AG08396 (cell line): ENCODE measurements at places on chromosomes 13 and 19.

- no peak for DNase-seq
Observed at GRCh38 chr13:111561091-111561781, 240.8 kb downstream of the TEX29 start.

GRCh38 chr13:113654175-113654560 lies 3.8 kb downstream of the ATP4B start:
- no peak for DNase-seq

- peak; percentile 81 for DNase-seq
Observed at GRCh38 chr19:53908106-53908934, 758 bp upstream of the CACNG7 start.

DNA sequence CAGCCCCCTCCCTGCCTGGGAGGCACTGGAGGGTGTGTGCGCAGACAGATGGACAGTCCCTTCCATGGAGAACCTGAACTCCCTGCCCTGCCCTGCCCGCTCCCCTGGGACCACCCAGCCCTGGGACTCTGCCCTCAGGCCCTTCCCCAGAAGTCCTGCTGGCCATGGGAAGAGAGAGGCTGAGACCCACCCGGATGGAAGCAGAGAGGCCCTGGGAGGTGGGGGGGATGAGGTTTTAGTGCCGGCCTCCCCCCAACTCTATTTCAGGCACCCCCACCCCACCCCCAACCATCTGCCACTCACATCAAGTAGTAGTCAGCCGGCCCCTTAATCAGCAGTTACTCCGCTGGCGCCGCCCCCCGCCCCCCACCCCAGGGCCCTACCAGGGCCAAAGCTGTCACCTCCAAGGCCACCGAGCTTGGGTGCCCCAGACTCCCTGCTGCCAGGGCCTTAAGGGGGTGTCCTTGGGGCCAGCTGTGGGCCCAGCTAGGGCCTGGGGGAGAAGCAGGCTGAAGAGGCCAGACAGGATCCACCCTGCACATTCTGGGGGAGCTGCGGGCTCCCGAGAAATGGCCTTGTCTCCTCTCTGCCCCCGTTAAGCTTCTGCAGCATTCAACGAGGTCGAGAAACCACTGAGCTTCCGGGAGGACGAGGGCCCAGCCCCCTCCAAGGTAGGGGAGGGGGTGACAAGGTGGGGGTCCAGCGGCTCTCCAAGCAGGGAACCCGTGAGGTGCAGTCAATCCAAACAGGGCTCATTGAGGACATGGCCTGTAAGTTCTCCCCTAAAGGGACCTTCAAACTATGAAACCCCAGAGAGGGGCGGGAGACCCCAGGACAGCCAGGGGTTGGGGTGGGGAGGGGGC lies 17.4 kb downstream of the NMRK2 start:
- DNase-seq, result no peak

DNA sequence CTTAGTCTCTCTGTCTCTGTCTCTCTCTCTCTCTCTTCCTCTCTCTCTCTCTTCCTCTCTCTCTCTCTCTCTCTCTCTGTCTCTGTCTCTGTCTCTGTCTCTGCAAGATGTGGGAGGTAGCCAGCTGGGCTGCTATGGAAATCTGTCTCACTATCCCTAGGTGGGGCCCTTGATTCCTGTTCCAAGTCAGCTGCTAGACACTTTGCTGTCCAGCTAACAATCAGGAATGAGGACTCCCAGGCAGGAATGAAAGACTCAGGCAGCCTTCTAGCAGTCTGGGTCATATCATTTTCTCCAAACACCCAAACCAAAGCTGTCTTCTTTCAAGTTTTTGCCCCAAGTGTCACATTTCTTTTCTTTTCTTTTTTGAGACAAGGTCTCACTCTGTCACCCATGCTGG lies 23.2 kb downstream of the CATSPERD start:
- DNase-seq, result peak; percentile 16

- peak; percentile 39 for DNase-seq
Observed at GRCh38 chr13:47117268-47117667, 220.4 kb upstream of the HTR2A start.

- peak; percentile 69 for DNase-seq
Observed at GRCh38 chr19:18044825-18045304, 36.9 kb downstream of the ARRDC2 start.

- DNase-seq, result no peak
Observed at GRCh38 chr19:24074720-24075454, 12.1 kb upstream of the ZNF254 start.

DNA sequence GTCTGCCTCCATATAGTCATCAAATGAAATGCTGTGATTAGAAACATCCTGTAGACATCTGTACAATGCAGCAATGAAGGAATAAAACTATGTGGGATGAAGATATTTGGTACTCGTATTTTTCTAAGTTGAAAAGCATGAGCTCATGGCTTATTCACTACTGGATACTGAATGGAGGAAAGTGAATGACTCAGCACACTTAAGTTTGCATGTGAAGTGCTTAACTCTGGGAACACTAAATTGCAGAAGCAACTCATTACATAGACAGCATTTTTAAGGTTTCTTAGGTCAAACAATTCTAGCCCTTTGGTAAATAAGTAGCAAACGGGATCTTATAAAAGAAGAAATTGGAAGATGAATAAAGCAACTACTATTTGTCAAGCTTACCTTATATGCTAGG lies 429.0 kb upstream of the MIR17HG start:
- DNase-seq, result no peak

GRCh38 chr19:3365836-3366752 lies at the start of gene NFIC:
Gene NFIC (plus strand): TSS chr19:3366583. CDS start chr19:3366637, 54 bp downstream.
- DNase-seq, result peak; percentile 94

DNA sequence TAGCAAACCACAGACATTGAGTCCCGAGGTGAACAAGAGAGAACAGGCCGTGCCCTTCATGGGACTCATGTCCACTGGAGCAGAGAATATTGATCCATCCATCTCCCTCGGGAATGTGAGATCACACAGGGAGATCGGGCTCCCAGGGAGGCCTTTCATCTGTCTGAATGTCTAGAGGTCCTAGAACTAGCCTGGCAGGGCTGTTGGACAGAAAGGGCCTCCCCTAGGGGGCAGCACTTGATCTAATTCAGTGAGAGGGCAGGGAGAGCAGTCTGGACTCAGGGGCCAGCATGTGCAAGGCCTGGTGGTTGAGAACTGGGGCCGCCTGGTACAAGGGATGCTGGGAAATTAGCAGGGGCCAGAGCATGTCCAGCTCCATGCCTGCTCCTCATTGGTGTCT lies 4.3 kb downstream of the RUVBL2 start:
- peak; percentile 64 for DNase-seq

- DNase-seq, result no peak
Observed at GRCh38 chr19:49861107-49861506, 6.3 kb downstream of the PNKP start.

DNA sequence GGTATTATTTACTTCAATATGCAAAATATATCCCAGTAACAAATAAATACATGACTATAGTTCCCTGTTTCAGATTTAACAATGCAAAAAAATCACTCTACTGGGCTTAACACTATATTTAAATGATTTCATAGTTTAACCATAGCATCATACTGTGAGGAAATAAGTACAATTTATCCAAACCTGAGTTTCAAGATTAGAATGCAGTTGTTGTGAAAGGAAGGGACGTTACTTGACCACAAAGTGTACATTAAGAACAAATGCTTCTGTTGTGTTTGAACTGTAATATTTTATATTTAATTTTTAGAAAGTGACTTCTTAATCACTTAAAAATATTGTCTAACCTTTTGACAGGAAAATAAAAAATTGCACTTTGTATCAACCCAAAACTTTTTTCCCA lies 1747.9 kb upstream of the SPRY2 start:
- DNase-seq, result no peak

GRCh38 chr19:501646-502045 lies 5.4 kb downstream of the MADCAM1 start:
- DNase-seq, result no peak

- DNase-seq, result no peak
Observed at GRCh38 chr13:101305981-101306411, 110.3 kb downstream of the NALCN start.

- DNase-seq, result no peak
Observed at GRCh38 chr13:91326146-91326545, 21.3 kb upstream of the MIR17HG start.

DNA sequence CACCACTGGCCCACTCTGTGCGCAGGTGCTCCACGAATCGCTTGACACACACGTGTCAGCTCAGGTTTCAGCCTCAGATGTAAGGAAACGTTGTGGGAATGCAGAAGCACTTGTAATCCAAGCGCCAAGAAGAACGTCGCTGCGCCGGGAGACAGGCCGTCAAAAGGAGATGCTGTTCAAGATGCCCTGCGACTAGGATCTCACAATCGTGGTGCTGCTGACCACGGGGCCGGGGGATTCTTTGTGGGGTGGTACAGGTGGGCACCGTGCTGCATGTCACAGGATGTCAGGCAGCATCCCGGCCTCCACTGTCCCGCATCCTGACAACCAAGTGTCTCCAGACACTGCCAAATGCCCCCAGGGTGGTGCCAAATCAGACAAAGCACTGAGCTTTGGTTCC lies 16.9 kb upstream of the SIGLEC11 start:
- DNase-seq, result no peak

GRCh38 chr19:3154957-3155736 lies 19.3 kb downstream of the GNA15 start:
- DNase-seq, result peak; percentile 87

- no peak for DNase-seq
Observed at GRCh38 chr13:49086722-49087121, 111.0 kb downstream of the FNDC3A start.

- no peak for DNase-seq
Observed at GRCh38 chr13:50845211-50845610, 1.7 kb upstream of the DLEU7 start.

- DNase-seq, result no peak
Observed at GRCh38 chr19:3478409-3479176, 1.7 kb downstream of the SMIM24 start.

DNA sequence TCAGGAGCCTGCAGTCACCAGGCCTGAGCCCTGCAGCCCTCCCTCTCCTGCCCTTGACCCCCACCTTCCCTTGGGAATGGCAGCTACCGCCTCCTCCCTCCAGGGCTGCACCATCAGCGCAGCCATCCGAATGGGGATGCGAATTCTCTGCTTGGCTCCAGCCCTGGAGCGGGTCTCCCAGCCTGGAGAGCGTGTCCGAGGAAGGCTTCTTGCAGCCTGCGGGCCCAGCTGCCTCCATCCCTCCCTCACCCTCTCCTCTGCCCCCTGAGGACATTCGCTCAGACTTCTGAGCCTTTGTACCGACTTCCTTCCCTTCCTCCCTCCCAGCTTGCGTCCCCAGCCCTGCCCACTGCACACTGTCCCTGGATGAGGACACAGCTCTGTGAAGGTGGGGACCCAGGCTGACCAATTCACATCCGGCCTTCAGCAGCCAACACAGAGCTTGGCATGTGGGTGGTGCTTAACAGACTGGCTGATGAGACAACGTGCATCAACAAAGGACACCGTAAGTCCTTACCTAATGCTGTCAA lies 6.0 kb upstream of the NKPD1 start:
- DNase-seq, result no peak

- no peak for DNase-seq
Observed at GRCh38 chr19:40640744-40641143, 39.6 kb downstream of the LTBP4 start.

GRCh38 chr13:73956795-73957408 lies 177.3 kb downstream of the KLF12 start:
- DNase-seq, result no peak

DNA sequence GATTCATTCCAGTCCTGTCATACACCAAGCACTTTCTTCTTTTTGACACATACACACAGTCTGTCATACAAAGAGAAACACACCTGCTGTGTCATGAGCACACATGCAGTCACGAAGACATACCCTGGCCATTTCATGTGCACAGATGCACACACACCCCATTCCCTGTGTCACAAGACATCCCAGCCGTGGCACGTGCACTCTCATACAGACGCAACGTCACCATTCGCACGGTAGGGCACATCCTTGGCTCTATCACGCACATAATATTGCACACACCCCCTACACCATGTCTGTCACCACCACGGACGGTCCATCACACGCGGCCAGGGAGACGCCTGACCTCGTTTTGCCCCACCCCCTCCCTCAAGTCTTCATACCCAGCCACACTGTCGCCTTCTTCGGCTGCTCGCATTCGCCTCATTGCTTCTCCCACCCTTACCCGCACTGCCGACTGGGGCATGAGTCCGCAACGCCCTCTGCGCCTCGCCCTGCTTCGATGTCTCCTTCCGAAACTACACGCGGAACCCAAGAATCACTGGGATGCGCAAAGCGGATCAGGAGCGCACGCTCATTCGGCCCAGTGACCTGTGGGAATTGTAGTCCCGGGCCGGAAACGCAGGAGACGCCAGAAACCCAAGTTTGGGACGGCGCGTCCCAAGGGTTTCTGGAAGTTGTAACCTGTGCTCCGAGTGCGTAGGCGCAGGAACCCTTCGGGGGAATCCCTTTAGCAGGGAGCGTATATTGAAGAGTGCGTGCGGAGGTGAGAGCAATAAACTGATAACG lies 6.8 kb upstream of the ZNF283 start:
- DNase-seq, result peak; percentile 72

DNA sequence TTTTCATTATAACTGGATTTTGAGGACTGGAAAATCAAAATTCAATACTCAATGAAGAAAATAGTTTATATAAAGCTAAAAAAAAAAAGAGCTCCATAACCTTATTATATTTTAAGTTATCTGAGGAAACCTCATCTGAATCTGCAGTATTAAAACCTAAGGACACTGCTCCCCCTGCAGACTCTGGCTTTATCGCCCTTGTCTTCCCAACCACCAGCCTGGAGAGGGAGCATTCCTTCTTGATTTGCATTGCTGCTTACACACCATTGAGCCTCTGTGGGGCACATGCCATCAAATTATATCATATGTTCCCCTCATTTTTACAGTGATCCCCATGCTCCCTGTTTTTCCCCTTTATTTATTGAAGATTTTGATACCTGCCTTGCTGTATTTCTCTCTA lies 871.4 kb upstream of the GPC6 start:
- no peak for DNase-seq

GRCh38 chr19:27974082-27974513 lies 1238.9 kb downstream of the UQCRFS1 start:
- no peak for DNase-seq

- DNase-seq, result no peak
Observed at GRCh38 chr19:39433480-39434079, 2.2 kb downstream of the RPS16 start.

DNA sequence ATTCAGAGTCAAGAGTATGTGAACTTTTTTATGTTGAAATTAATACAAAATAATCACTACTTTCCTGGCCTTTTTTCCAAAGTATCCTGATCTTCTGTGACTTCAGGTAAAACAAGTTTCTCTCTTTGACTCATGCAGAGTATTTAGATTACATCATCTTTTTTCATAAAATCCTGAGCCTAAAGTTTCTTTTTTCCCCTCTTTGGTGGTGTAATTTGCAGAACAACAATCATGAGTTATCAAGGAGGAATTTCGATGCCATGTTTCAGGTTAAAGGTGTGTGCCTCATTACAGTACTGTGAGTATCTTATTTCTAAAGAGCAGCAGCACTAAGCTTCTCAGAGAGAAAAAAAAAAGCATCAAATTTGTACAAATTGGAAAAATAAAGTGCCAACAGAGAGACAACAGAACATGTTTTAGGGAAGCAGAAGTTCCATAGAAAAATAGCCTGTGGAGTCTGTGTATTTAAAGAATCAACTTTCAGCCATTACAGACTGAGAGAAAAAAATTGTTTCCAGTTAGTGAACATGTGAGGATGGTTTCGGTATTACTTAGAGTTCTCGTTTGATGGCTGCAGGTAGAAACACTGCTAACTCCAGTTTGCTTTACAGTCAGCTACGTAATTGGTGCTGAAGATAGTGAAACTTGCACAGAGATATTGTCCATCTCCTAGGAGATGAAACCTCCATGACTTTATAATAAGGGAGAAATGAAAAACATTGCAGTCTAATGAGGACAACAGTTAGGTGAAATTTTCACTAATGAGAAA lies 78.1 kb upstream of the PCDH9 start:
- DNase-seq, result no peak

- peak; percentile 60 for DNase-seq
Observed at GRCh38 chr13:45055198-45055901, 65.0 kb upstream of the GTF2F2 start.

GRCh38 chr13:97570442-97570841 lies 136.5 kb downstream of the RAP2A start:
- no peak for DNase-seq
